ENCODE measurements at places on chromosomes 1 and 21.

DNA sequence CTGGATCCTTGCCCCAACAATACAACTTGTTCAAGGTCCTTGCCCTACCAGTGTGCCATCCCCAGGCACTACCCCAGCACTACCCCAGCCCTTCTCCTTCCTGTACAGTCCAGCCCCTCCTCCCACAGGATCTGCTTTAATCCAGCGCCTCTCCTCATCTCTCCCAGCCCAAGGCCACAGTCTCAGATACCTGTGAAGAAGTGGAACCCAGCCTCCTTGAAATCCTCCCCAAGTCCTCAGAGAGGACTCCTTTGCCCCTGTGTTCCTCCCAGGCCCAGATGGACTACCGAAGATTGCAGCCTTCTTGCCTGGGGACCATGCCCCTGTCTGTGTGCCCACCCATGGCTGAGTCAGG, 6.5 kb upstream of the CDC20 start:
- no peak for DNase-seq

DNA sequence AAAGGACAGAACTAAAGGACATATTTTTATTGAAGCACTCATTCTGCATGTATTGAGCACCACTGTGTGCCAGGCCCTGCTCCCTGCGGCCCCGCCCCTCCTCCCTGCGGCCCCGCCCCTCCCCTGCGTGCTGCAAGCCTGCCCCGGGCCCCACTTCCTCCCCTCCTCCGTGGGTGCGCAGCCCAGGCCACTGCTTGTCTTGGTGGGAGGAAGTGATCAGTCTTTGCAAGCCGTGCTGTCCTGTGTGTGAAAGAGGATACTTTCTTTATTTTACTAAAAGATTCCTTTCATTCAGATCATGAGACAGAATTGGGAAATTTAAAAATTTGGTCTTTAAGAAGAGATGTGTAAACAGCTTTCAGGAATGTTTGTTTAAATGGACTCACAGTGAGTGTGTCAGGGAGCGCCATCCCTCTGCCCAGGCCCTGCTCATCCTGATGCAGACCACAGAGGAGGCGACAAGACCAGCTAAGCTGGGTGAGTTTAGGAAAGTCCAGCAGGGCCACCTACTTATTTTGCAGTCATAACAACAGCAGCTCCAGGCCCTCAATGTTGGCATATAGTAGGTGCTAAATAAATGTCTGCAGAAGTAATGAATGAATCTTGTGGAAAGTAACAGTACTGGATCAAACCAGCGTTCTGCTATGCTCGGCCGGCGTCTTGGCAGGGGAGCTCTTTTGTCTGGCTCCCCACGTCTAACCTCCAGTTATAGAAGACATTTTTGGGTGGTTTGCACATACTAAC, 88.3 kb upstream of the SELENON start:
- DNase-seq: no peak

- DNase-seq: no peak
Observed at GRCh38 chr1:211381481-211382181, 55.0 kb downstream of the TRAF5 start.

DNA sequence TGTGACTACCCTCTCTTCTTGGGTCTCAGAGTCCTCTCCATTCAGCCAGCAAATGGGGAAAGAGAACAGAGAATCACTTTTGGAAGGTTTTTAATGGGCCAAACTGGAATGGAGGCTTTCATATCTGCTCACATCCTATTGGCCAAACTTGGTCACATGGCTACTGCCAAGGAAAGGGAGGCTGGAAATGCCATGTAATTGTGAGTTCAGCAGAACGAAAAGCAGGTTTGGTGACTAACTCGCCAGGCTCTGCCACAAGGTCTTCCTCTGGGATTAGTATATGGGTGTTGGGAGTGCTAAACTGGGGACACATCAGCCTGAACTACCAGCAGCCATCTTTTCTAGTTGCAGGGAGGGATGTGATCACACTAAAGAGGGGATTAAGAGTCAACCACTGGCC, 19.2 kb downstream of the RD3 start:
- no peak for DNase-seq

DNA sequence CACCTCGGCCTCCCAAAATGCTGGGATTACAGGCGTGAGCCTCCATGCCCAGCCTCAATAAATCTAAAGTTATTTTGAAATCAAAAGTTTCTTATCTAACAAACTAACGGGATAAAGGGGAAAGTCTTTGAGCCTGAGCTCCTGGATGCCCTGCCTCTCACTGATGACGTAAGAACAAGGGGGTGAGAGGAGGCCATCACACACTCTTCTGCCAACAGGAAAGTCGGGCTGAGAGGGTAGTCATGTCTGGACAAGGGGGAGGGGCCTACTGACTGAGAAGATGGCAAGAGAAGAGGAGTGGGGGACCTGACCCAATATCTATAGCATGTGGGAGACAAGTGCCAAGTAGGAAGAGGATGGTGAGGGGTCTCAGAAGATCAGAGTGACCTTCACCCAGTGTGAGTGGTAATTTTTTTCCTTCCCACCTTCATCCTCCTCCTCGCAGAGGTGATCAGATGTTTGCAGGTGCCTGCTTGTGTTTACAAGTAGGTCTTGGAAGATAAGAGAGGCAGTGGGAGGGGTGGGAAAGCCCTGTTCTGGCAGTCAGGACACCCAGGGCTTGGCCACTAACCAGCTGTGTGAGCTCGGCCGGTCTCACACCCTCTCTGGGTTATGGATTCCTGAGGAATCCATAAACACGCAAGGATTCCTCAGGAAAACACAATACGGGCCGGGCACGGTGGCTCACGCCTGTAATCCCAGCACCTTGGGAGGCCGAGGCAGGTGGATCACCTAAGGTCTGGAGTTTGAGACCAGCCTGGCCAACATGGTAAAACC, 9.6 kb downstream of the UQCRHL start:
- DNase-seq: no peak
